ENCODE measurements at places on chromosomes 5 and 9.

DNA sequence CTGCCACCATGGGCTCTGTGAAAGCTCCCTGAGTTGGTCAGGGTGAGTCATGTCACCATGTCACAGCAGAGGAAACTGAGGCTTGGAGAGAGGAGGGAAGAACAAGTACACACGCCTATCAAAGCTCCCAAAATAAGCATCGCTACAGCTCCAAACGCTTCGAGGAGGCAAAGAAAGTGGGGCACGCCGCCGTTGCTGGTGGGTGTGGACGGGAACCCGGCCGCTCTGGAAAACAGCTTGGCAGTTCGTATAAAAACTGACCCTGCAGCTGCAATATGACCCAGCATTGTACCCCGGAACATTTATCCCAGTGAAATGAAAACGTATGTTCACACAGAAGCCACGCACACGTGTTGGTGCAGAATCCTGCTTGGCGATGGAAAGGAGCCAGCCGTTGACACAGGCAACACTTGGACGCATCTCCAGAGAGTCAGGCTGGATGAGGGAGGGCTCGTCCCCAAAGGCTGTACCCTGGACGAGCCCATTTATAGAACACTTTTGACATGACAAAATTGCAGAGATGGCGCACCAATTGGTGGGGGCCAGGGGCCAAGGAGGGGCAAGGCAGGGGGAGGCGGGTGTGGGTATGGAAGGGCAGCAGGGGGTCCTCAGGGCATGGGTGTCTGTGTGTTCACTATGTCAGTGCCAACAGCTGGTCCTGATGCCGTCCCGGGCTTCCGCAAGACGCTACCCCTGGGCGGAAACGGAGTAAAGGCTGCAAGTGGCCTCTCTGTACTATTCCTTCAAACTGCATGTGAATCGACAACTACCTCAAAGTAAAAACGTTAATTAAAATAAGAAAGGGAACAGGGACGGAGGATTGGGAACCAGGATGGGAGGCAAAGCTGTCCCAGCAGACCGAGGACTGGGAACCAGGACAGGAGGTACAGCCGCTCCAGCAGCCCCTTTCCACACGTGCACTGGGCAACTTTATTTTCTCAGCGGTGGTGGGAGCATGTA lies 173.0 kb downstream of the OLFM1 start:
- no peak for DNase-seq

- peak; percentile 52 for DNase-seq
Measured at GRCh38 chr5:53481887-53482716, 1.7 kb downstream of the FST start.

DNA sequence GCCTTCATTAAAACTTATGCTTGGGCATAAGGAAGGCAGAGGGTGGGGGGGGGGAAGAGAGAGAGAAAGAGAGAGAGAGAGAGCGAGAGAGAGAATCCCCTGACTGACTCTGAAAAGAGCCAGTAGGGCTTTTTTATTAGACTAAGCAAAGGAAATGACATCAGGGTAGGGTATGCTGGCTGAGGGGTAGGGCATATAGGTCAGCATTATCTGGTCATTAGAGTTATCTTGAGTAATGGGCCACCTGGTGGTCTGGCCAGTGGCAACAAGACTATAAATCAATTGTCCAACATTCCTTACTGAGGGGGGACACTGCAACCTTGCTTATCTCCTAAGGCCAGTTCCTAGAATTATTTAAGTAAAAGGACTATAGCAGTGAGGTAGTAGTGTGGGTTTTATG lies 67.2 kb downstream of the TSSK1B start:
- DNase-seq, result no peak

- no peak for DNase-seq
Measured at GRCh38 chr9:127059030-127059429, 63.4 kb downstream of the ANGPTL2 start.

DNA sequence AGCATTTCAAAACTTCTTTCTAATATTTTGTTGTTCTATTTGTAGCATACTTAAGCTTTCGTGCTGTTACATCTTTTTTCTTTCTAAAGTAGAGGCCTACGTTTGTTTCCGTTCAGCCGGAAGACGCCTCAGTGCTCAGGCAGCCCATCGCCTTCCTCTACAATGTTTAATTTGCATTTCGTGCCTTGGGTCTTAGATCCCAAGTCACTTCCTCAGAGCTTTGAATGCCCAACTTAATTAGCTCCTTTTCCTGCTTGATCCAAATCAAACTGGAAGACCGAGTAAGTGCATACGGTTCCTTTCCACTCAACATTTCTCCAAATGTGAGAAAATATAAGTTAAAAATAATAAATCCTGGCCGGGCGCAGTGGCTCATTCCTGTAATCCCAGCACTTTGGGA lies 43.2 kb downstream of the MRPL36 start:
- DNase-seq, result no peak

GRCh38 chr5:168168978-168169698 lies 122.3 kb upstream of the WWC1 start:
- DNase-seq, result no peak

GRCh38 chr5:82205005-82205404 lies 73.1 kb downstream of the RPS23 start:
- DNase-seq, result no peak

DNA sequence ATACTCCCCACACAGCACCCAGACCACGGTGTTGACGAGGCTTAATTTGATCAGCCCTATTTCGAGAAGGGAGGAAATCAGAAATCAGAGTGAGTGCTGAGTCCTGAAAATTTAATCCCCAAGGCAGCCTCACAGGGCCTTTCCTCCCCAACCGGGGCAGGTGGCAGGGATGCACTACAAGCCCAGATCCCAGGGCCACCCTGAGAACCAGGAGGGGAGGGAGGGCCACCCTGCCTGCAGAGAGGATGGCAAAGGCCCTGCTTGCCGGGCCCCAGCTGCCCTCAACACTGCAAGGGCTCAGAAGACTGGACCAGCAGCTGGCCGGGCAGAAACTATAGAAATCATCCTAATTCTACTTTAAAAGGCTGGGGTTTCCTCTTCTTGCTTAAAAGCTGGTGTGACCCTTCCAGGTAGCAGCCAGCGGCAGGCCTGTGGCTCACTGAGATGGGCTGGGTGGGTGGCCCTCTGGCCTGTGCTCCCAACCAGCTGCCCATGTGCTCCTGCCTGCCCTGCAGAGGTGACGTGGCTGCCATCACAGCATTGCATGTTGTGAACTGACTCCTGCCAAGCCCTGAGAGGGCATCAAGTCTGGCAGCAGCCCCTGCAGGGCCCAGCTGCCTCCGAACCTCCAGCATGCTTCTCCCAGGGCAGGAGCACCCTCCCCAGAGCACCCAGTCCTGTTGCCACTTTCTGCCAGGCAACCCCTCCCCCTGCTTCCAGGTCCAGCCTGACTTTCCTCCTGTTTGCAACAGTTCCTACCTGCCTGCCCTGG lies 122.8 kb downstream of the ADAMTS2 start:
- no peak for DNase-seq

DNA sequence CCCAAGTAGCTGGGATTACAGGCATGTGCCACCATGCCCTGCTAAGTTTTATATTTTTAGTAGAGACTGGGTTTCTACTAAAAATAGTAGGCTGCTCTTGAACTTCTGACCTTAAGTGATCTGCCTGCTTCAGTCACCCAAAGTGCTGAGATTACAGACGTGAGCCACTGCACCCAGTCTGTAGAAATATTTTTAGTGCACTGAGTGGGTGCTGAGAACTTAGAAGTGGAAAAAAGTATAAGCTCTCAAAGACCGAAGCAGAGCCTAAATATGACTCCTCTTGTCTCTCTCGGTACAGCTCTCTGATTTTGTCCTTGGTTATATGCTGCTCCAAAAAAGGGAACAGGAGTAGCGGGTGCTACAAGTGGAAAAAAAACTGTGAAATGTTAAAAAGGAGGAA lies 353.8 kb upstream of the IZUMO3 start:
- no peak for DNase-seq

GRCh38 chr5:89816038-89816437 lies 593.5 kb downstream of the CETN3 start:
- no peak for DNase-seq

GRCh38 chr5:10849278-10849677 lies 88.2 kb upstream of the DAP start:
- DNase-seq, result no peak

DNA sequence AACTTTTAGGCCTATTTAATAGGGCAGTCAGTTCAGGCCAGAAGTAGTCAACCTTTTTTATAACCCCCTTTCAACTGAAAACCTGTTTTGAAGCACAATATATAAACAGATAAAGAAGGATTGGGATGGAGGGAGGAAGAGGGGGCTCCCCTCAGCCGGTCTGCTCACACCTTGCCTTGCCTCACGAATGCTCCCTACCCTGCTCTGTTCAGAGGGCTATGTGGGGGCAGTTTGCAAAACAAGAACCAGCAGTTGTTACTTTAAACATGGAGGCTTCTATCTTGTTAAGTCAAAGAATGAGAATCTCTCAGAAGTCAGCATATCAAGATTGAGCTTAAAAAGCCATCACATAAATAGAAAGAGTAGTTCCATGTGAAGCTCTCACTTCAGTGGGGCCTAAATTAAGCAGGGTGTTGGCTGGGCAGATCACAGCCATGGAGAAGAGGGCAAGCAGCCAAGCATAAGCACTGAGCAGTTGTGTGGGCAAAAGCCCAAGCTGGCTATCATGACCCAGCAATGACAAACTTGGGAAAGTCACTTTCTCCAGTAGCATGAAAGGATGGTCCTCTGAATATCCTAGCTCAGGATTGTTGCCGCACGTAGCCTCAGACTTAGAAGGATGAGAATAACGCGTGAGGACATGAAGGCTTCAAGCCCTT lies 70.6 kb downstream of the ALDH1A1 start:
- no peak for DNase-seq

GRCh38 chr5:149381986-149382338 lies 2.9 kb upstream of the IL17B start:
- DNase-seq, result peak; percentile 79

GRCh38 chr5:93791518-93791972 lies 50.1 kb upstream of the POU5F2 start:
- DNase-seq, result no peak

GRCh38 chr9:83538172-83538889 lies at the start of gene FRMD3:
Gene FRMD3, minus strand, starts transcription at chr9:83538401. Its CDS starts 170 bp downstream, at chr9:83538231.
- DNase-seq, result no peak

DNA sequence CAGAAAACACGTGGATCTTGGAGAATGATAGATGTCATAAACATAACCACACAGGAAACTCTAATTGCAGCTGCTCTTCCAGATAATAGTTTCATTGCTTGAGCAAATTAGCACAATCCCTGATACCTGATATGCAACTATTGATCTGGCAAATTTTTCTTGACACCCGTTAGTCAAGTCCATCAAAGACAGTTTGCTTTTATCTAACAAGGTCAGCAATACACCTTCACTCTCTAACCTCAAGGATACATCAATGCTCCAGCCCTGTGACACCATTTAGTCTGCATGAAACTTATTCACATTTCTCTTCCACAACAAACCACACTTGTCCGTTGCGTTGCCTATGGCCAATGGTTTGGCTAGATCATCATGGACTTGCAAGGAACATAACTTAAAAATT lies 16.6 kb downstream of the UGT3A1 start:
- DNase-seq, result no peak

DNA sequence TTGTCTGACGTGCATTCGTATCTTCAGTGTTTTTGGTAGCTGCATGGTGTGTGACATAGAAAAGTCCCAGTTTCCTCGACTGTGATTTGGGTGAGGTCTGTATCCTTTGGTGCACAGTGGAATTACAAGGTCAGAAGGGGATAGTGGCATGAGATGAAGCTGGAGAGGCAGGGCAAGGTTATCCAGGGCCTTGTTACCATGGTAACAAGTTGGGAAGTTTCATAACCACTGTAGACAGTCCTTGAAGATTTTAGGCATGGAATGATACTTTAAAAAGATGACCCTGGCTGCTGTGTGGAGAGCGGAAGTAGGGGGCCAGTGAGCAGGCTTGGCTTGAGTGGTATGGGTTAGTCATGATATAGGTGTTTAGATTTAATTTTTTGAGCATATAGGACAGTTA lies 11.9 kb downstream of the EHMT1 start:
- no peak for DNase-seq

DNA sequence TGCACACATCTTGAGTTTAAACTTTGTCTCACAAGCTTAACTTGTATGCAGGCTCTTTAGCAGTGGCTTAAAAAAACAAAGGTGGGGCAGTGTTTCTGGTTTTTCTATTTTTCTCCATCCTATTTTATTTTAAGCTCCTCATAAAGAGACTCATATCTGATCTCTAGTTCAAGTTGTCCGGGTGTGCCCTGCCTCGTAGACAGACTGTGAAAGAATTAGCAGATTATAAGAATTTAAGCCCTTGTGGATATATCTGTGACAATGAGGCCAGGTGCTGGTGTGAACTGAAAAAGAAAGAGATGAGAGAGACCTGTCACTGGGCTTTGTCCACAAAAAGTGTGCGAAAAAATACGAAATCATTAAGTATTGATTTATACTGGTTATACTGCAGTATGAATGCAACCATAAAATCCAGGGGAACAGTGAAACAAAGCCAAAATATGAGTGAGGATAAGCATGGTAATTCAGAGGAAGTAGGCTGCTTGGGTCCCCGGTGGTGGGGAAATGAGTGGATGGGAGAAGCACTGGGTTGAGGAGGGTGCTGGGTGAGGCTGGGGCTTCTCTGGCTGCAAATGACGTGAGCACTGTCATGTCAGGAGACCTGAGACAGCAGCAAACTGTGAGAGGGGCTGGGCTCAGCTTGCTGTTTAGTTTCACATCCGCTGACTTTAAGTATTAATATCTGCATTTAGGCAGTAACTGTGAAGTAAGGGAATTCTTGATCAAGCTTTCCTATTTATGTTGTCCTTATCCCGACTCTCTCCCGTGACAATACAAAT lies 179.7 kb upstream of the ANKRD55 start:
- DNase-seq, result peak; percentile 15

DNA sequence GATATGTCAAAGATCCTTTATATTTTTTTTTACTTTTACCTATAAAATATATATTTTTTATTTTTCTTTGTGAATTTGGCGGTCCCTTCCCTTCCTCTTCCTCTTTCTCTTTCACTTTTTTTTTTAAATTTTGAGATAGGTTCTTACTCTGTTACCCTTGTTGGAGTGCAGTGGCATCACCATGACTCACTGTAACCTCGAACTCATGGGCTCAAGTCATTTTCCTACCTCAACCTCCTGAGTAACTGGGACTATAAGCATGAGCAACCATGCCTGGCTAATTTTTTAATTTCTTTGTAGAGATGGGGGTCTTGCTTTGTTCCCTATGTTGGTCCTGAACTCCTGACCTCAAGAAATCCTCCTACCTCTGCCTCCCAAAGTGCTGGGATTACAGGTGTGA lies 258.0 kb upstream of the CLINT1 start:
- DNase-seq, result no peak

- no peak for DNase-seq
Measured at GRCh38 chr9:13956107-13956506, 357.8 kb downstream of the NFIB start.

DNA sequence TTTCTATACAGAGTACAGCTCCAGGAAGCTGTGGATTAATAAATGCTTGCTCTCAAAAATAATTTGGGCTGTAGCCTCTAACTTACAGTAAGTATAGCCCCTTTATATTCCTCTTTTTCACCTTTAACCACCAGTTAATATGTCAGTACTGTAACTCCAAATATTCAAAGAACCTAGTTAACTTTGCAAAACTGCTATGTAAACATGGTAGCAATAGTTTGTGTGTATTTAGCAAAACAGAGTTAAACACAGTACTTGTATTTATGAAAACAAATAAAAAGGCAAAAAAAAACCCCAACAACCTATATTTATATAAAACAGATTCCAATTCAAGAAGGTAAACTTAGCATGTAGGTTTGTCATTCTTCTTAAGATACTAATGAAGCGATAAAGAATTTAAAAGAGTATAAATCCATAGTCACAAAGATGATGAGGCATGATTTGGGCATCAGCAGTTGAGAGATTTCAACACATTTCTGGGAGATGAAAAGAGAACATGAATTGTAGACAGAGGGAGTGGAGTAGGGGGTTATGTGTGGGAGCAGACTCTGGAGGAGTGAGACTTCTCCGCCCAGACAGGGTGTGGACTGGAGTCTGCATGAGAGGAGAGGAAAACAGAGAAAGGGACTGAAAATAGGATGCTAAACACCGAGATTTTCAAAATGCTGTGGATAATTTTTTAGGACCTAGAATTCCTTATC lies 47.0 kb upstream of the F2RL1 start:
- no peak for DNase-seq
